ENCODE measurements at places on chromosomes 6 and 20. TPM values are rescaled to one million over a fixed set of nuclear protein-coding genes. Genes with fewer than 3 reads are reported as not detected.

CLPSL1 gene
- total RNA-seq, result not detected

CCN5 gene
- 0.20 TPM for total RNA-seq

C20orf204 gene
- total RNA-seq, result 3.8 TPM

KCNQ5 gene
- total RNA-seq, result 0.20 TPM

SLC17A1 gene
- total RNA-seq, result not detected

PLAGL1 gene
- 8.3 TPM for total RNA-seq

ZNF391 gene
- 4.7 TPM for total RNA-seq

TRIM40 gene
- total RNA-seq, result not detected

MEP1A gene
- total RNA-seq, result not detected

PRRT1 gene
- 12.6 TPM for total RNA-seq

RHAG gene
- total RNA-seq, result not detected

OR2J3 gene
- not detected for total RNA-seq

KIF16B gene
- total RNA-seq, result 17.6 TPM

EMILIN3 gene
- total RNA-seq, result not detected

ARID1B gene
- 38.8 TPM for total RNA-seq

OR2B6 gene
- total RNA-seq, result 1.5 TPM

CPXM1 gene
- not detected for total RNA-seq

CLIC5 gene
- 2.1 TPM for total RNA-seq

OVOL2 gene
- total RNA-seq, result 20.7 TPM

TGM6 gene
- not detected for total RNA-seq

BYSL gene
- total RNA-seq, result 36.5 TPM

ZNF343 gene
- 11.9 TPM for total RNA-seq

CAGE1 gene
- total RNA-seq, result 0.13 TPM

HLA-DQA1 gene
- not detected for total RNA-seq

POU5F1 gene
- total RNA-seq, result 1.4 TPM

PRKN gene
- total RNA-seq, result not detected

LRRC73 gene
- total RNA-seq, result 0.55 TPM

PROCR gene
- total RNA-seq, result 7.5 TPM

NCR2 gene
- not detected for total RNA-seq

BPIFB2 gene
- total RNA-seq, result not detected

AFDN gene
- total RNA-seq, result 101 TPM

MARCKS gene
- 93.2 TPM for total RNA-seq

SLC22A7 gene
- not detected for total RNA-seq

CRIP3 gene
- 10.0 TPM for total RNA-seq

SLC25A27 gene
- total RNA-seq, result 25.0 TPM

SLC17A9 gene
- total RNA-seq, result 0.22 TPM

NCOA3 gene
- 78.0 TPM for total RNA-seq

HM13 gene
- 272 TPM for total RNA-seq

HEY2 gene
- not detected for total RNA-seq

RRBP1 gene
- total RNA-seq, result 156 TPM

TGM3 gene
- not detected for total RNA-seq

FOXC1 gene
- total RNA-seq, result 18.6 TPM

PPIL6 gene
- total RNA-seq, result 13.0 TPM

NELFE gene
- 43.0 TPM for total RNA-seq

PHACTR1 gene
- not detected for total RNA-seq

FRK gene
- 14.4 TPM for total RNA-seq

MAPK13 gene
- total RNA-seq, result 146 TPM

CTCFL gene
- total RNA-seq, result not detected

C6orf52 gene
- total RNA-seq, result 6.2 TPM

STX11 gene
- 0.17 TPM for total RNA-seq

CCN6 gene
- not detected for total RNA-seq

PBOV1 gene
- not detected for total RNA-seq

PROKR2 gene
- not detected for total RNA-seq

LKAAEAR1 gene
- not detected for total RNA-seq

BEND6 gene
- total RNA-seq, result 5.7 TPM

PKHD1 gene
- not detected for total RNA-seq

TULP1 gene
- total RNA-seq, result not detected

NKX2-2 gene
- not detected for total RNA-seq

COX4I2 gene
- not detected for total RNA-seq
